T-helper 1 cell (primary cell): ENCODE measurements at places on chromosomes 13 and 19.

GRCh38 chr19:13027557-13027956 is 32.3 kb downstream of the NFIX start:
- no peak for DNase-seq

GRCh38 chr13:111047326-111047725 is 67.8 kb upstream of the ARHGEF7 start:
- no peak for DNase-seq

GRCh38 chr19:4456476-4456842 is 1.1 kb downstream of the UBXN6 start:
- DNase-seq = no peak

DNA sequence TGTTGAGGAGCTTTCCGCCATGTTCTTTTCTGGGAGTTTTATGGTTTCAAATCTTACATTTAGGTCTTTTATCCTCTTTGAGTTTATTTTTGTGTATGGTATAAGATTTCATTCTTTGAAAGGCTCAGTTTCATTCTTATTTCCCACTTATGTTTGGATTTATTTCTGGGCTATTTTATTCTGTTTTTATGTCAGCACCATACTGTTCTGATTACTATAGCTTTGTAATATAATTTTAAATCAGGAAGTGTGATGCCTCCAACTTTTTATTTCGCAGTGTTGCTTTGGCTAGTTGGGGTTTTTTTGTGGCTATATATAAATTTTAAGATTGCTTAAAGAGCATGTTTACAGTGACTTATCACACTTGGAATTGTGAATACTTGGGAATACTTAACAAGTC is 135.1 kb downstream of the SIPA1L3 start:
- no peak for DNase-seq
